Stimulated activated CD8-positive, alpha-beta memory T cell treated with anti-CD3 and anti-CD28 coated beads, Interleukin-12 subunit alpha, Interleukin-12 subunit beta, amount 100 ng/mL, for 4 hours (primary cell): ENCODE measurements at places on chromosomes 4 and X.

DNA sequence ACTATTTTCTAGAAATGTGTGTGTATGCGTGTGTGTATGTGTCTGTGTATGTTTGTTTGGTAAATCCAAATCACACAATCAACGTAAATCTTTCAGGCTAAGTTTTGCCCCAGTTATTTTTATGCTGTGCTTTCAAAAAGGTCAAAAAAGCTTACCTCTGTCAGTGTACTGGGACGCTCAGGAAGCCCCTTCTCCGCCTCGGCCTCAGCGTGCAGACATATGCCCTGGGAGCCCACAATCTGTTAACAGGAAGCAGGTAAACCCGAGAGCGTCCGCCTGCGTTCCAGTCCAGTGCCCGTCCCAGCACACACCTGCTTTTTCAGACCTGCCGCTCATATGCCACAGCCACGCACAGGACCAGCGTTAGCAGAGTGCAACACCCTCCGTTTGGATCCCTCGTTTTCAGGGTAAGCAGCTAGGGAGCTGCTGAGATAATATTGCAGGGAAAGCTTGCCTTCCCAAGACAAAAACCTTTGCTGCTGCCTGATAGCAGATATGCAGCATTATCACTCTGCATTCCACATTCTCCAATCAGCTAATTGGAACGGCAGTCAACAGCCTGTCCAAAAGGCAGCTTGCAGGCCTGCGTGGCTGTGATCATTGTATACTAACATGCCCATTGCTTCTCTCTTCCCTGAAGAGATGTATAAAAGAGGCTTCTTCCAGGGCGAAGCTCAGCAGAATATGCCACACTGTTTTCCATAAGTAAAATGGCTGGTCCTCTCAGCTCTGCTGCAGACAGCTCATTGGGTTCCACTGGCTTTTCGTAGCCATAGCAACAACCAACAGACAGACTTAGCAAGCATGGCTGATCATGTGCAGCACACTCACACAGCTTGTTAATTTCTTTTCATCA is at the start of gene SORBS2:
Gene SORBS2 (minus strand): TSS at position 686 of the 856 bp plus-strand sequence. CDS start 121,623 bp downstream, outside the sequence.
- DNase-seq, result no peak

- DNase-seq, result no peak
Measured at GRCh38 chr4:16337936-16338335, 111.7 kb upstream of the TAPT1 start.

DNA sequence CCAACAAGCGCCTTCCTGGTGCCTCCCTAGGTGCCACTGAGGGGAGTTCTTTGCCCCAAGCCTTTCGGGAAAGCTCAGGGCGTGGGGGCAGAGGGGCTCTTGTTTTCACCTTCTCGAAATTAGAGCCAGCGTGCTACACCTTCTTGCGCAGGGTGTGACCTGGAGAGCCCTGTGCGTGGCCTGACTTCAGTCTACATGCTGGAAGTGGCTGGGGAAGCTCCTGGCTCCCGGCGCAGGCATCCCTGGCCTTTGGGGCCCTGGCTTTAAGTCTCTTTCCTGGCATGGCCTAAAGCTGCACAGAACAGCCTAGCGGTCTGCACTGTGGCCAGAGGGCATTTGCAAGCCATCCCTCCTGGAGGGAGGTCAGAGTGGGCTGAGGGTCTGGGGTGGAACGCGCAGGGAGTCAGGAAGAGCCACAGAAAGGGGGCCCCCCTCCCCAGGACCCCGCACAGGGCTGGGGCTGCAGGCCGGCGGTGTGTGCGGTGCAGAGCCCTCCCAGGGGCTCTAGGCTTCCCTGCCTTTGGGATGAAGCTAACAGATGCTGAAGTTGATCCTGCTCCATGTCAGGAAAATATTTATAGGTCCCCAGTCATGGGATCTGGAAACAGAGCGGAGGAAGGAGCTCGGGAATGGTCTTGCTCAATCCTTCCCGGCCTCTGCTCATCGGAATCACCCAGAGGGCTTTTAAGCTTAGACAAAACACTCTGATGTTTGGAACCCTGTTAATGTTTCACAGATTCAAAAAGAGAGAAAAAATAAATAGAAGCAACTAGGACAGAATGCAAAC is 781 bp upstream of the SPON2 start:
- DNase-seq, result no peak

DNA sequence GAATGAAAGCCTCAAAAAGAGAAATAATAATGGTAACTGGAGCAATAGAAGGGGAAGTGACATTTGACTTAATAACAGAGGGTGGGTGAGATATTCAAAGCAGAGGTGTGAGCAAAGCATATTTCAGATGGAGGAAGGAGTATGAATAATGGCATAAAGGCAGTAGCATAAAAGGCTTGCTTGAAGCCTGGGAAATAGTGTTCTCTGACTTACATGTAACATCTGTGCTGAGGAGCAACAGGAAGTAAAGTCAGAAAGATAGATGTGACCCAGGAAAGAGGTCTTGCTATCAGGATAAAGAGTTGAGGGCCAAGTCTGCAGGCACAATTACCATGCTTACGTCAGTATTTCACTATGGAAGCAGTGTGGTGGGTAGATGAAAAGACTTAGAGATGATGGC is 28.4 kb downstream of the ATP10D start:
- DNase-seq, result no peak

DNA sequence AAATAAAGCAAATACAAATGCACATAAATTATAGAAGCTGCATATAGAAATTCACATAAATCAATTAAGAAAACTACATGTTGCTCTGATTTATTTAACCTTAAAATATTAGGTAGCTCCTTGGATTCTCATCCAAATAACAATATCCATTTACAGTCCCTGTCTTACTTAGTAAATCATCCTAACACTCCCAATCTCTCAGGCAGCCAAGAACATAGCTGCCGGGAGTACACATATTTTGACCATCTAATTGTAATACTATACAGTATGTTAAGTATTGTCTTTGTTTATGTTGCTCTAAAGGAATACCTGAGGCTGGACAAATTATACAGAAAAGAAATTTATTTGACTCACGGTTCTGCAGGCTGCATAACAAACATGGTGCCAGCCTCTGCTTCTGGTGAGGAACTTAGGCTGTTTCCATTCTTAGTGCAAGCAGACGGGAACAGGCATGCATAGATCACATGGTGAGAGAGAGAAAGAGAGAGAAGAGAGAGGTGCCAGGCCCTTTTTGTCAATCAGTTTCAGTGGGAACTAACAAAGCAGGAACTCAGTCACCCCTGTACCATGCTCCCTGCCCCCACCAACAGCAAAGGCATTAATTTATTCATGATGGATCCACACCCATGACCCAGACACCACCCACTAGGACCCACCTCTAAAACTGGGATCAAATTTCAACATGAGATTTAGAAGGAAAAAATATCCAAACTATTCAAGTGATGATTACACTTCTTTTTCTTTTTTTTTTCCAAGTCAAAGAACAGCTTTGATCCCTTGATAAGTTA is 614.8 kb upstream of the TECRL start:
- DNase-seq, result no peak

- DNase-seq, result no peak
Measured at GRCh38 chr4:79638735-79639134, 230.7 kb upstream of the GK2 start.

DNA sequence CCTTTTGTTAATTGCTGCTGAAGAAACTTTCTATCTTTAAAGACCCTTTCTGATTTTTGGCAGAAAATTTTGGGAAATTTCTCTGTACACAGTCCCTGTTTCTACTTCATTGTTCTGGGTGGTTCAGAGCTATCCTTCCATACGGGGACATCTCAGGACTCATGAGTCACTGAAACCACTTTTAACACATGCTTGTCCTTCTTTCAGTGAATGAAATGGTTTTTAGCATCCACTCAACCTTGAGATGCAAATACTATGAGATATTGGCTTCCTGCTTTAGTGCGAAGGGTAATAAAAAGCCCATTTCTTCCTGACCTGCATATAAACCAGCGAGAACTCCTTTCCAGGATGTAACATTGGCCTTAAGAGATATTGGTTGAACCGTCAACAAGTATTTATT is 158.0 kb downstream of the REPS2 start:
- no peak for DNase-seq

DNA sequence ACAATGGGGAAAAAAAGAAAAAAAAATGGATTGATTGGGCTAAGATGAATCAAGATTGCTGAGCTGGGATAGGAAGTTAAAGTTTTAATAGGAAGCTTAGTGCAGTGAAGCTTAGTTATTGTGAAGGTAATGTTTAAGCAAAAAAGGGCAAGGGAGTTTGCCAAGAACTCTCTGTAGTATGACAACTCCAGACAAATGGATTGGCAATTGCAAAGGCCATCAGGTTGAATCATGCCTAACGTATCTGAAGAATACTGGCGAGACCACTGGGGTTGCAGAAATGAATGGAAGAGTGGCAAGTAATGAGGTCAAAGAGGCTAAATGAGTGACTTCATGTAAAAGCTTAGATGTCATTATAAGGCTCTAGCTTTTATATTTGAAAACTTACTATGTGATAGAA is 1654.0 kb downstream of the PCDH7 start:
- no peak for DNase-seq

DNA sequence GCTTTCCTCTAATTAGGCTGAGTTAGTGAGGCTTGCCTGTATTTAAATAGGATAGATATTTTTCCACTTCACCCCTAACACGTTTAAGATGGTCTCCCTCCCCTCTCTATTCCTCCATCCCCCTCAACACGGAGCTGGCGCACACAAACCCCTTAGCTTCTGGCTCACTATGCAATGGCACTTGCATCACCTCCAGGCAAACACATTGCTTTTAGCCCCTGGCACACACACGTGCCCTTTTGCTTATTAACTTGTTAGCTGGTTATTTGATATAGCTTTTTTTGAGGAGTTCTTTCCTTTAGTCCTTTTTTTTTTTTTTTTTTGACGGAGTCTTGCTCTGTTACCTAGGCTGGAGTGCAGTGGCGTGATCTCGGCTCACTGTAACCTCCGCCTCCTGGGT is 94.3 kb downstream of the HDAC8 start:
- DNase-seq, result no peak

DNA sequence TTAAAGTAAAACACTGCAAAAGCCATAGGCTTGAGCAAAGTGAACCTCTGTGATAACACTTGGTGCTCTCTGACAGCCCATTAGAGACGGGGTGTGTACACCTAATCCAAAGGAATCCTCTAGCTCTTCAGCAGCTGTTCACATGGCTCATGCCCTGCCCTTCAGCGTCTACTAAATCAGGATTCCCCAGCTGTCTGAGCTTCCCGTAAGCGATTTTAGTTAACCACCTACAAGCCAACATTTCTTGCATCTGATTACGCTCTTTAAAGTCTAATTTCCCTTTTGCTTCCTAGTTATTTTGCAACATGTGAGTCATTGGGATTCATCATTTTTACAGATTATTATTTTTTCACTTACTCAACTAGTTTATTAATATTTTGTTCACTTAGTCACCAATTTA is 6.5 kb downstream of the DMD start:
- no peak for DNase-seq

DNA sequence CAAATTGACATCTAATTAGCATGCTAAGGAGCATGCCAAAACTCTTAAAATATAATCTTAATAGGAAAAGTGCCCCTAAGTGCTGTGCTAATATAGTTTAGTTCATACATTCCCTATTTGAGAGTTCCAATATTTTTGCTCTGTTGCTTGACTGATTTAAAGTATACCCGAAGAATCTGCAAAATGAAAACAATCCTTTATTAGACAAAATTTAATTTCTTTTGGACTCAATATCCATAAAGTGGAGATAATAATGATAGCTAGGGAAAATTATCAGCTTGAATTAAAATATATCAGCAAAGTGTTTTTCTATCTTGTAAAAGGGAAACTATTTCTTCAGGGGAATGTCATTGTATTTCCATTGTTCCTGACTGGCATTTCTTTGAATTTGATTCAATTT is 196.0 kb upstream of the NPY2R start:
- DNase-seq, result no peak

GRCh38 chr4:147704846-147705245 is 20.9 kb upstream of the PRMT9 start:
- DNase-seq, result no peak

DNA sequence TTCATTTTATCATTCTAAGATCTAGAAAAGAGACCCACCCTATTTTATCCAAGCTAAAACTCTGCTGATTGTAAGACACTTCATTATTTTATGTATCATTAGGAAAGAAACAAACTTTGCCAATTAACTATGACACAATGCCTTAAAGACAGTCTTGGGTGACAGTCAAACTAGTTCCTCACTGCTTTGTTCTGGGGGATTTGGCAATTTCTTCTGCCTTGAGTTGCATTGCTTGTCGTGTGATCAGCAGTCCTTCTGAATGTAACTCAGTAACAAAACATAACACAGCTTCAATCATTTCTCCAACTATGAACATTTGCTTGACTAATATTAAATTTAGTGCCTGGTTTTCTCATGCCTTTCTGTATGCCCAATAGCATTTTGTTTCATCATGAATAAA is 577.9 kb upstream of the DIPK2B start:
- no peak for DNase-seq

- DNase-seq, result no peak
Measured at GRCh38 chr4:113116414-113117357, 67.2 kb downstream of the ANK2 start.

GRCh38 chr4:75790024-75790423 is 65.6 kb downstream of the USO1 start:
- no peak for DNase-seq

- no peak for DNase-seq
Measured at GRCh38 chrX:20620306-20620705, 353.6 kb upstream of the RPS6KA3 start.

- no peak for DNase-seq
Measured at GRCh38 chrX:136679531-136679930, 31.6 kb downstream of the CD40LG start.

- DNase-seq, result no peak
Measured at GRCh38 chrX:106862972-106863688, 40.0 kb downstream of the RIPPLY1 start.

DNA sequence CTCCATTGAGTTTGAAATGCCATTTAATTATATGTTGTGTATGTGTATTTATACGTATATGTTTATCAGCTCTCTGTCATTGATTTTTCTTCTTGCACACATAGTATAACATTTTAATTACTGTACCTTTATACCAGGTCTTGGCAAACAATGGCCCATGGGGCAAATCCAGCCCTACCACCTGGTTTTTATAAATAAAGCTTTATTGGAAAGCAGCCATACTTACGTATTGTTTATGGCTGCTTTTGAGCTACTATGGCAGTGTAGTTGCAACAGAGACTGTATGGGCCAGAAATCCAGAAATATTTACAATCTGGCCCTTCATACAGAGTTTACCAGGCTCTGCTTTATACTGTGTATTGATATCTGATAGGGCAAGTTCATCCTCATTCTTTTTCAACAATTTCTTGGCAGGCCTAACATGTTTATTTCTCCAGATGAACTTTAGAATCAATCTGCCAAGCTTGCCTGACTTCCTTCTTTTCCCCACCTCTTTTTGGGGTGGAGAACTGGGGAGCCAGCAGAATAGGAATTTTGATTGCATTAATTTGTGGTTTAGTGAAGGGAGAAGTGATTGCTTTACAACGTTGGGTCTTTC is 15.8 kb downstream of the DCUN1D4 start:
- DNase-seq, result no peak
